ENCODE measurements at places on chromosomes 7 and 10. TPM values are rescaled to one million over a fixed set of nuclear protein-coding genes. Genes with fewer than 3 reads are reported as not detected.

- DNase-seq, result no peak
These were observed 377.1 kb downstream of the NRG3 start for GRCh38 chr10:82252081-82252480.

GRCh38 chr10:35392482-35393228, 56.3 kb downstream of the CCNY start:
- no peak for DNase-seq

The CALML5 gene
- total RNA-seq, result not detected

DNA sequence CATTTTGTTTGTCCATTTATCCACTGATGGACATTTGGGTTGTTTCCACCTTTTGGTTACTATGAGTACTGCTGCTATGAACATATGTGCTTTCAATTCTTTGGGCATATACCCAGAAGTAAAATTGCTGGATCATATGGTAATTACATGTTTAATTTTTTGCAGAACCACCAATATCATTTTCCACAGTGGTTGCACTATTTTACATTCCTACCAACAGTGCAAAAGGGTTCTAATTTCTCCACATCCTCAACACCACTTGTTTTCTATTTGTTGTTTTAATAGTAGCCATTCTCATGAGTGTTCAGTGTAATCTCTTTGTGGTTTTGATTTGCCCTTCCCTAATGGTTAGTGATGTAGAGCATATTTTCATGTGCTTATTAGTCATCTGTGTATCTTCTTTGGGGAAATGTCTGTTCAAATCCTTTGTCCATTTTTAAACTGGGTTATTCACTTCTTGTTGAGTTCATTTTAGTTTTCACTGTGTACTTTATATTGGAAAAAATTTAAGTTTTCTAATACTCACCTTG, 101.9 kb downstream of the HIBADH start:
- peak; percentile 85 for DNase-seq

DNA sequence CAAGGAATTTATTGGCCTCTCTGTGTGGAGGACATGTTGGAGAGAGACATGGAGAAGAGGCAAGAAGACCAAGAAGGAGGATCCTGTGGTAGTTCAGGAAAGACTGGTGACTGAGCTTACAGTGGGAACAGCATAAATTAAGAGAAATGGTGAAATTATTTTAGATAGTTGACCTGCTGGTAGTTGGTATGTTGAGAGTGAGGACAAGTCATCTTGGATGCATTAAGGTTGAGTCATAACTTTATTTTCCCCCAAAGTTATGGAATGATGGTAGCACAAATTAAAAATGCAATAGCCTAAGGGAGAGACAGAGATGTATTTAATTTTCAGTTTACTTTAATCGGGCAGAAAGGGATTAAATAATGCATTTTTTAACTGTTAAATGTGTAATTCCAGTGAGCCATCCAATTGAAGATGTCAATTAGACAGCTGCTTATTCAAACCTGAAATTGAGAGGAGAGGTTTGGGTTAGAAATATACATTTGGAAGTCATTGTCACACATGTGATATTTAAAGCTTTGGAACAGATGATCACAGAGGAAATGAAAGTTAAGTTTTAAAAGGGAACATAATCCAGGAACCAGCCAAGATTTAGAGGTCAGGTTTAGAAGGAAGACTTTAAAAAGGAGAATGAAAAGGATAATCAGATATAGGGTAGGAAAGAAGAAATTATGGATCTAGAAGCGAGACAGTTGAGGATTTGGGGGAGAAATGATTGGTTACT, 80.6 kb downstream of the DGKB start:
- peak; percentile 47 for DNase-seq

DNA sequence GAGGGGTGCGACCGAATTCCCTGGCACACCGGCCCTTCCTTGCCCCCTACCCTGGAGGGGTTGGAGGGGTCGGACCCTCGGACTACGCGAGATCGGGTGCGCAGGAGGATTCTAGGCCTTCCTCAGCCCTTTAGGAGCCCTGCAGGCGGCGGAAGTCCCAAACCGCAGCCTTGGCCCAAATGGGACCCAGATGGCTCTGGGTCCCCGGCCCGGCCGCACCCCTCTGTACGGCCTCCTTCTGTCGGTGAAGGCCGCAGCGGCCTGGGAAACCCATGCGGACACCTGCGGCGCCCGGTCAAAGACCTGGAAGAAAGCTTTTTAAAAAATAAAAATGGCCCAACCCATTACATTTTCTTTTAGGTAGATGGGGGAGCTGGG, 2.4 kb upstream of the VAX1 start:
- no peak for DNase-seq

The CTBP2 gene
- 55.5 TPM for total RNA-seq

- DNase-seq, result no peak
These were observed 244.1 kb downstream of the PTEN start for GRCh38 chr10:88107296-88108097.

The HOXA2 gene
- 1.7 TPM for total RNA-seq

The AKR1C4 gene
- total RNA-seq, result not detected

GRCh38 chr7:130409712-130410072, 29.4 kb downstream of the CPA1 start:
- peak; percentile 27 for DNase-seq

The TFEC gene
- 0.02 TPM for total RNA-seq

- DNase-seq, result no peak
These were observed 252.2 kb upstream of the YAE1 start for GRCh38 chr7:39313974-39314373.

The NYAP1 gene
- not detected for total RNA-seq

DNA sequence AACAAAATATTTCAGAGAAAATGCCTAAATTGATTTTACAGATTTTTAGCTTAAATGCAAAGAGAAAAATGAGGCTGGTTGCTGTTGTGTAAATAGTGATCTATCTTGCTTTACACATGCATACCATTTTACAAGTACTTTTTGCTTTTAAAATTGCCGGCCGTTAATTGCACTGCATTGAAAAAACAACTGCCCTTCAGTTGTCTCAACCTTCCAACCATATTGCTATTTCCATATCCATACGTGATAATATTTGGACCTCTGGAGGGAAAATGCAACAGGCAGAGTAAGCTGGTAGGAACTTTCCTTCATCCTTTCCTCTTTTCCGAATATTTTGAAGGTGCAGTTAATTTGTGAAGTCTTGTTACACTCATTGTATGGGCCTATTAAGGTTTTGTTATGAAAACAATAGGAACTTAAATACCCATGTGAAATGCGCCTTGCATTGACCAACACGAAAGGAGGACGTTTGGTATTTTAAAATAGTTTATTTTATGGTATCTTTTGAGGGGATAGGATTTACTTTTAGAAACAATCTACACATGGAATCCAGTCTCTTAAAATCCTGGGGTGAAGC, 11.3 kb downstream of the BMI1 start:
- DNase-seq, result no peak

The ITPRID1 gene
- not detected for total RNA-seq

GRCh38 chr10:125155101-125155500, 5.3 kb downstream of the CTBP2 start:
- no peak for DNase-seq

The FAM25G gene
- not detected for total RNA-seq

- DNase-seq, result peak; percentile 1
These were observed 38.7 kb upstream of the ARHGAP21 start for GRCh38 chr10:24762161-24762924.

DNA sequence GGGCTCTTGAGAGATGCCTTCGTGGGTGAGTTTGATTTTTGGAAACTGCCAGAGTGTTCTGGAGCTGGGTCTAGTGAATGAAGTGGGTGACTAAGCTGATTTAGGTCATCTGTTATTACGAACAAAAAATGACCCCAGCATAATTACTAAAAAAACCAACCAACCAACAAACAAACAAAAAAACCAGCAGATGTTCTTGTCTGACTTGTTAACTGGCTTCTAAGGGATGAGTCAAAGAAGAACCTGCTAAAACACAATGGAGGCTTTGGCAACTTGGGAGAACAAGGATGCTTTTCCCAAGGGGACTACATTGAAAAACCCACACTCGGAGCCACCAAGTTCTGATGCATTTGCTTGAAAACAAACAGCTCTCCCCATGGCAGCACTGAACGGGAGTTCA, 11.5 kb downstream of the TACR2 start:
- DNase-seq, result no peak

The SLC25A40 gene
- total RNA-seq, result 39.9 TPM

- no peak for DNase-seq
These were observed 220.5 kb downstream of the MAD1L1 start for GRCh38 chr7:2012044-2012900.

DNA sequence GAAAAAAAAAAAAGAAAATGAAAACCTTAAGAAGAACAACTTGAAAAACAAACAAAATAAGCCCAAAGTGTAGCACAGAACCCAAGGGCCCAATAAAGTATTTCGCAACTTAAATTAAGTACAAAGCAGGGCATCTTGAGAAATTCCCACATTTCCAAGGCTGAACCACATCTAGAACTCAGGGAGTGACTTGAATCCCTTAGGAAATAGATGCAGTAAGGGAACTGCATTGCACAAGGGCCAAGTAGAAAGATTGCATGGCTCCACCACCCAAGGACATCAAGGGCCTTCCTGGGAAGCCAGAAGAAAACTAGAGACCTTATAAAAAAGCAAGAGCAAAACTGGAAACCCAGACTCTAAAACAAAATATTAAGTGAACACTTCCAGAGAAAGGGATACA, 352.7 kb downstream of the CXCL12 start:
- no peak for DNase-seq

DNA sequence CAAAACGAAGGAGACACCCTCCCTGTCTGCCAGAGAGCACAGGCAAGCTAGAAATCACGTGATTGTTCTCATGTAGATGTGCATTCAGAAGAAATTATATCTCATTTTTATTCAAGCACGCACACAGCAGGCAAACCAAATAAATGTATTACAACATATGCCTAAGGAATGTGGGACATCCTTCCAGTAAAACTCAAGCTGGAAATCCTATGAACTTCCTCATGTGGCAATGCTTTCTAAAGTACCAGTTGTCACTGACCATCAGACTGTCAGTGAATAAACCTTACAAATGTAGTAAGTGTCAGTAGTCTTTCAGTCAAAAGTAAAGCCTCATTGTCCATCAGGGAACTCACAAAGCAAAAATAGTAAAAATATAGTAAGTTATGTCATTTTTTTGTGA, 350.1 kb upstream of the POM121L12 start:
- no peak for DNase-seq

DNA sequence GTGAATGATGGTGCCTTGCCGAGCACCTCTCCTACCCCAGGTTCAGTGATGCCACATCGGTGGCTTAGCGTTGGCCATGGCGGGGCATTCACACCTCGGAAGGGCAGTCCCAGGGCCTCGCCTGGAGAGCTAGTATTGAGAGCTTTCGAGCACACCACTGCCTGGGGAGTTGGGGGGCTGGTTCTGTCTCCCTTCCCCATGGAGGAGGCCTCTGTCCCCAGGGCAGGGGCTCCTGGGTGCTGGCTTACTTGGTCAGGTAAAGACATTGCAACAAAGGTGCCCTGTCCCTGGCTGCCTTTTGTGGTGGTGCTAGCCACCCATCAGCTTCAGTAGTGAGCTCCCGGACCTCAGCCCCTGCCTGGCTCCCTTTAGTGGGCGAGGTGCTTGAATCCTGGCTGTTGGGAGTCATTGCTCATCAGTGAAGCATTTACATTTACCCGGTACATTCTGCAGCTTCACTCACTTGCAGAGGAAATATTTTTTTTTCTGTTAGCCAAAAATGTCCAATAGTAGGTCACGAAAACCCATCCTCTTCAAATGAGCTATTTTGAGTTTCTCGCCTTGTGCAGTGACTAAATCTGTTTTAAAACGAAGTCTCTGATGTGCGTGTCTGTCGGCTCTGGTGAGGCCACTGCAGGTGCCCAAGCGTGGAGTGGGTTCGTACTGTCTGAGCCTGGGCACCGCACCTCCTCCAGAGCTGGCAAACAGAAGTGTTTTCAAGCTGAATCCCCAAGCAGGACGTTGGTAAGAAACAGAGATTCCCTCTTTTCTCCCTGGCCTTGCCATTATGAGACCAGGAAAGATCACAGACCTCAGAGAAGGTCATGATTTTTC, 95.5 kb downstream of the INPP5A start:
- peak; percentile 4 for DNase-seq

- DNase-seq, result no peak
These were observed 18.1 kb downstream of the IL2RA start for GRCh38 chr10:6044060-6044459.

The SLC18A3 gene
- not detected for total RNA-seq

DNA sequence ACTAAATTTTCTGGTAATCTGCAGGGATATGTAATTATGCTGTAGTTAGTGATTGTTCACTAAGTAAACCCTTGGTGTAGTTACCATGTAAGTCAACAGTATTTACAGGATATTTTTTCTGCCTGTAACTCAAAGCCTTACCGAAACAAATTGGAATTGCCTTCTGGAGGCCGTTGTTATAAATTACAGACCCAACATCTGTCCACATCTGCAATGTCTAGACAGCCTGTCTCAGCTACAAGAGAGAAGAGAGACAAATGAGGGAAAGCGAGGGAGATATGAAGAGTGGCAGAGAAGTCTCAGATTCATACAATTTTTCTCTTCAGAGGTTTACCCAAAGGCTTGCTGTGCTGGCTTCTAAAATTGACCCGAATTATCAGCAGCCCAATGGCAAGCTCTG, 23.7 kb upstream of the BTRC start:
- DNase-seq, result no peak

The TLL2 gene
- not detected for total RNA-seq

- peak; percentile 20 for DNase-seq
These were observed 5.6 kb upstream of the ZNF518A start for GRCh38 chr10:96124230-96125141.

The MEPCE gene
- total RNA-seq, result 32.7 TPM

- DNase-seq, result no peak
These were observed 90.8 kb downstream of the CREM start for GRCh38 chr10:35217455-35217854.

GRCh38 chr10:113493195-113493594, 59.7 kb upstream of the HABP2 start:
- DNase-seq, result no peak

GRCh38 chr7:55307123-55307916, 57.8 kb upstream of the LANCL2 start:
- peak; percentile 35 for DNase-seq
